LHCN-M2 (cell line): ENCODE measurements at places on chromosomes 2 and 18. TPM values are rescaled to one million over a fixed set of nuclear protein-coding genes. Genes with fewer than 3 reads are reported as not detected.
A peak's percentile ranks its signal among the peaks of the same experiment; 100 is the strongest.

GRCh38 chr18:39453882-39454281 is 1888.3 kb upstream of the CELF4 start:
- peak; percentile 58 for DNase-seq

DNA sequence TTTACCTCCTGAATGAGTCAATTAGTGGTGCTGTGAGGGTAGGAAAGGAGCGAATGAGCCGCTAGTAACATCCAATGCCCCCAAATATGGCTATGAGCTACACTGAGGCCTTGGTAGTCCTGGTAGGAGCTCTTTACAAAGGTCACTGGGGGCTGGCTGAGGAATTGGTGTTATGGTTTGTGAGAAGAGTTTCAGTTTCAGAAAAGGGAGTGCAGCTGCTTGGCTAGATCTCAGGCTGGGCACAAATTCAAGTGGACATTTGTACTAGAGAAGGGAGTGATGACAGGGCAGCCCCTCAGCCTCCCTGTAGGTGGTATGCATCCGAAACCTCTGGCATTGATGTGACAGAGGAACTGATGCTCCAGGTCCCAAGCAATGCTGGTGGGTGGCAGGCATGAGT is 13.9 kb upstream of the PAIP2B start:
- DNase-seq: peak; percentile 16

The NOSTRIN gene
- not detected in 2 replicates for total RNA-seq

The PTH2R gene
- total RNA-seq: not detected in 2 replicates
